ENCODE measurements at places on chromosomes 13 and 19.

DNA sequence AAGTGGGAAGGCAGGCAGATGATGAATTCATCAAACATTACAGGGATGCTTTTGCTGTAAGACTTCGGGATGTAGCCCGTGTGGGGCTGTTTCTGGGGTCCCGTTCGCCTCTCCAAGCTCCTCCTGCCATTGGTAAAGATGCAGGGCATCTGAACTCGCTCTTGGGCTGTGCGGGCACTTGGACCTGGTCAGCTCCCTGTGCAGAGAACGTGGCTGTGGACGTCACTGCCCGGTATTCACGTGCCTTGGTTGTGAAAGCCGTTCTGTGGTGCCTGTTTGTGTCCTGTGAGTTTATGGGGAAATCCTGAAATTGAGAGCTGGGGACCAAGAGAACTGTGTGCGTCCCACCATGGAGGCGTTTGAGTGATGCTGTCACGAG is 5.4 kb downstream of the TFDP1 start:
- DNase-seq, result no peak

DNA sequence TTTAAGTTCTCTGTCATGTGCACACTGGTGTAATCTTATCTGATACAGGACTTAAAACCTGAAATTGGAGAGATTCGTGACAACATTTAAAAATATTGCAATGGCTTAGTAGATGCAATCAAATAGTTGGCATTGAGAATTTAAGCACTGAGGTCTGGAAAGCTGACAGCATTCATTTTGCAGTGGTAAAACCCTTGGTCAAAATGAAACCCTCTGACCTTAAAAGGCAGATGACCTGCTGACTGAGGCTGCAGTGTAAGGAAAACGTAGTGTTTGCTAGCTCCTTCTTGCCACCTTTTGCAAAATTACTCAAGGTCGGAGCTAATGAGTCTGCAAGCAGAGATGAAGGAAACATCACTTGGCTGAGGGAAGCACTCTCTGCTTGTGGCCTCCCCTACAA is 150.6 kb downstream of the KCTD12 start:
- no peak for DNase-seq

- DNase-seq, result no peak
Measured at GRCh38 chr19:33245948-33246708, 20.5 kb upstream of the SLC7A10 start.

GRCh38 chr13:75931116-75931515 is 295.0 kb downstream of the LMO7 start:
- DNase-seq, result no peak

DNA sequence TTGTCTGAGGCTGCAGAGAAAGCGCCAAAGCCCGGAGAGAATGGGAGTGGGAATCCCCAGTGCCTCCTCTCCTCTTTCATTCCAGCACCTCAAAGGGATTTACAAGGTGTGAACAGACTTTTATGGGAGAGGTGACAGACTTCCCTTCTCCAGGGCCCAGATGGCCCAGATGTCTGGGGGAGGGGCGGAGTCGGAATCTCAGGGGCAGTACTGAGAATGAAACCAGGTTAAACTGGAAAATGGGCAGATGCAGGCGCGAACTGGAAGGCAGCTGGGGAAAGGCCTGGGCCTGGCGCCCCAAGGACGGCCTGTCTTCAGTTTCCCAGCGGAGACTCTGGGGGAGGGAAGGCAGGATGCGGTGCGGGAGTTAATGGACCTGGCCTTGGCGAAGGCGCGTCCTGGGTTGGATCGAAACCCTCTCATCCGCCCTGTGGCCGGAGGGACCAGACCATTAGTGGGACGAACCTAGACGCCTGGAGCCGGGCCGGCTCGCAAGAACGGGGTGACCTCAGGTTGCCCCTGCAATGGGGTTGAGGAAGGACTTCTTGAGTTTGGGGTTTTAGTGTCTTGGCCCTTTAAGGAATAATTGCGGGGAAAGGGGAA is 592 bp upstream of the TRIP10 start:
- no peak for DNase-seq
